ENCODE measurements at places on chromosomes 13 and 19.

GRCh38 chr13:23844132-23844531 is 45.1 kb downstream of the MIPEP start:
- no peak for DNase-seq

DNA sequence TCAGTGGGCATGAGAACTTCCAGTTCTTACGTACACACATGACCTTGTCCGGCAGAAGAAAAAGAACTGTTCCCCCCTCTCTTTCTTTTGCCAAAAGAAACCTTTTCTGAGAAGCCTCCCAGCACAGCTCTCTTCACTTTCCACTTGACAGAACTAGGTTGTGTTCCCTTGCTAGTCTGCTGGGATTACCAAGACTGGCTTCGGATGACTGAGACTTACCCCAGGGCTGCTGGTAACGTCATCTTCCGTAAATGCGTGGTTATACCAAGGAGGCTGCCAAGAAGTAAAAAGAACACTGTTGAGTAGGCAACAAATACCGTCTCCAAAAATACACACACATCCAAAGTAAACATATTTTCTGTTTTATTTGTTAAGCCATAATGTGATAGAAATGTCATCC is 908.2 kb downstream of the EFNB2 start:
- no peak for DNase-seq

- DNase-seq = no peak
These were observed 1189.2 kb downstream of the EFNB2 start for GRCh38 chr13:105346141-105346775.

GRCh38 chr19:2423071-2423914 is 4.1 kb downstream of the TIMM13 start:
- no peak for DNase-seq

DNA sequence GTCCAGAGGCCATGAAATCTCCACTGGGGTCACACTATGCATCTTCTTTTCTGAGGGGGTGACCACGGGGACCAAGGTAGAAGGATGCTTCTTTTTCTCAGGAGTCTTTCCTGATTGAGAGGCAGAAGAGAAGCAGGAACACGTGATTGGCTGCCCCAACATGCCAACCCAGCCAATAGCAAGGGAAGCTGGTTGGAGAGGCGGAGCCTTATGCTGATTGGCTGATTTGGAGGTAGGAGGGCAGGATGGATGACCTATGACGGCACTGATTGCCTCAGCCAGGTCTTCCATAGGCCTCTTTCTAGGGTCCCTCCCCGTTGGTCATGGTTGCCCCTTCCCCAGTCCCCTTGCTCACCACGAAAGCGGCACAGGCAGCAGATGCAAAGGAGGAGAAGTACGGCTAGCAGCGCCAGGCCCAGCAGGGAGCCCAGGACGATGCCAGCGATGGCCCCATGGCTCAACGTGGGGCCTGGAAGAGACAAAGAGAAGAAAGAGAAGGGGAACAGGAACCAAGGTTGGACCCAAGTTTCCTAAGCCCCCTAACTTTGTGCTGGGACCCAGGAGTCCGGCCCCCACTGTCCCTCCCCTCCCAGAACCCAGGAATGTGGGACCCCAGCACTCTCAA is 8.0 kb downstream of the VSIG10L start:
- DNase-seq = no peak

DNA sequence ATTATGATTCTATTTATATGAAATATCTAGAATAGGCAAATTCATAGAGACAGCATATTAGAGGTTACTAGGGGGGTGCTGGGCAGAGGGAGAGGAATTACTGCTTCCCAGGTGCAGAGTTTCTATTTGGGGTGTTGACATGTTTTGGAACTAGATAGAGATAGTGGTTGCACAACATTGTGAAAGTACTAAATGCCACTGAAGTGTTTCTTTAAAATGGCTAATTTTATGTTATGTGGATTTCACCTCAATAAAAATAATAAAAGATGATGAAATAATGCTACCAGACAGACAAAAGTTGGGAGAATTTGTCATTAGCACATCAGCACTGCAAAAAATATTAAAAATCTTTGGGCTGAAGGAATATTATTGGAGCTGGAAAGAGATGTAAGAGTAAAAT is 63.4 kb downstream of the SLC6A16 start:
- DNase-seq = no peak

DNA sequence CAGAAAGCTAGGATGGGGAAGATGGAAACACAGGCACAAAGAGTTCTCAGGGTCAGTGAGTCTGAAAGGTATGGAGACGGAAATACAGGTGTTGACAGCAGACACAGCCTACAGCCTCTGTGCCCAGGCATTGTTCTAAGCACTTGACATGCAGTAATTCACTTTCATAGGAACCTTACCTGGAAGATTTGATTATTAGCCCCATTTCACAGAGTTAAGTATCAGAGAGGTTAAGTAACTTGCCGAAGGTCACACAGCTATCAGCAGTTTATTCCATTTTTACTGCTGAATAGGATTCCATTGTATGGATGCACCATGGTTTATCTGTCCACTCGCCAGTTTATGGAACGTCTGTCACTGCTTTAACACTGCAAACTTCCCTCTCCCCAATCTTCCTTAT is 13.2 kb downstream of the KLK4 start:
- no peak for DNase-seq

DNA sequence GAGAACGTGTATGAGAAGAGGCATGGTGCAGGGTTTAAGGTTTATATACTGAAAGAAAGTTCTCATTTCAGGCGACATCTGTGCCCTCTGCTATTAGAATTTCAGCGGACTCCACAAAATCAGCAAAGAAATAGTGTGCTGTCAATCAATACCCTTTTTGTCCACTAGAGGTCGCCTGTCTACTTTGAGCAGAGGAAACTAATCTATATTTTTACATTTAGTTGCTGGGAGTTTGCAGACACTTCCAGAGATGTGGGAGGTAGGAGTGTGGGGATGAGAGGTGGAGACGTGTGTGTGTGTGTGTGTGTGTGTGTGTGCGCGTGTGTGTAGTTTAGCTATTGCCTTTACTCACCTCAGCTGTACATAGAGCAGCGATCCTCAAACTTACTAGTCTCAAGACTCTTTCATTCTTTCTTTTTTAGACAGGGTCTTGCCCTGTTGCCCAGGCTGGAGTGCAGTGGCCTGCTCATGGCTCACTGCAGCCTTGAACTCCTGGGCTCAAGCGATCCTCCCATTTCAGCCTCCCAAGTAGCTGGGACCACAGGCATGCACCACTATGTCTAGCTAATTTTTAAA is 9.7 kb downstream of the INAFM1 start:
- DNase-seq = no peak

GRCh38 chr19:11115042-11115441 is 25.8 kb downstream of the LDLR start:
- no peak for DNase-seq

DNA sequence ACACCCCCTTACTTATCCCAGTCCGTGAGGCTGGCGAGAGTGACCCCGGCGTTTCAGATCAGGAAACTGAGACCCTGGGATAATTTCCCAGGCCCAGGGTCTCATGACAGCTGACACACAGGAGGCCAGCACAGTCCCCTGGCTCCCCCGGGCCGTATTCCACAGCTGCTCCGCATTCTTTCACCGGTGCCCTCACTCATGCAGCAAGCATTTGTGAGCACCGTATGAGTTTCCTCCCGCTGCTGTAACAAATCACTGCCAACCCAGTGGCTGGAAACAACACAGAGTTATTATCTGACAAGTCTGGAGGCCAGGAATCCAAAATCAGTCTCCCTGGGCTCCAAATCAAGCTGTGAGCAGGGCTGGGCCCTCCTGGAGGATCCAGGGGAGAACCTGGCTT is 21.3 kb downstream of the GADD45B start:
- DNase-seq = no peak

DNA sequence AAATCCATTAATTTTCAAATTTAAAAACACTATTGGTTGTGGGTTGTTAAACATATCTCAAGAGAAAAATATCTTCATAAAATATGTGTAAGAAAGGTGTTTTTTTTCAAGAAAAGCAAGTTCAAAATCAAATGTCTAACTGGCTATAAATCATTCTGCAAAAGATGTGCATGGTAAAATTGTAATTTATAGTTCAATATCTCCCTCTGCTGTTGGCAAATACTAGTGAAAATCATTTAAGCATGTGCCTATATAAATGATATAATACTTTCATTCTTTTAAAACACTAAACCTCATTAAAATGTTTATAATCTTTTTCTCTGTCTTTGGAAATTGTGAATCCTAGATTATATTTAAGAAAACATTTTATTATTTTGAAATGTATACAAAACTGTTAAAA is 17.2 kb upstream of the SLITRK6 start:
- DNase-seq = no peak

DNA sequence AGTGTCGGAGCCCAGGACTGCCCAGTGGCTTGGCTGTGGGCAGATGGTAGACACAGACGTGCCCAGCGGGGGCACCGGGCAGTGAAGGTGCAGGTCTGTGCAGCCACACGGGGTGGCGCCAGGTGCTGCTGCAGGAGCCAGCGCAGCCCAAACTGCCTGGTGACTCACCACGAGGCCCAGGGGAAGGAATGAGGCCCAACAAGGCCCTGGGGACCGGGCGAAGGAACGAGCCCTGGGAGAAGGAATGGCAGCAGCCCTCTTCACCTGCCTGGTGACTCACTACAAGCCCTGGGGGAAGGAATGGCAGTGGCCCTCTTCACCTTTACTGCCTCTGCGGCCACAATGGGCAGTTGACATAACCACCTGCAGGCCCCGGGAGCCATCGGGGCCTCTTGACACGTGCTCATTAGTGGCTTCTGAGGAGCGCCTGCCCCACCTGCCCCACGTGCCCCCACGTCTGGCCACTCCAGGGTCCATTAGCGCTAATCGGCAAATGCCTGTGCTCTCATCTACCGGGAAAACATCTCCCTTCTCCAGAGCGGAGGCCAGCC is 9.3 kb downstream of the MED16 start:
- no peak for DNase-seq

DNA sequence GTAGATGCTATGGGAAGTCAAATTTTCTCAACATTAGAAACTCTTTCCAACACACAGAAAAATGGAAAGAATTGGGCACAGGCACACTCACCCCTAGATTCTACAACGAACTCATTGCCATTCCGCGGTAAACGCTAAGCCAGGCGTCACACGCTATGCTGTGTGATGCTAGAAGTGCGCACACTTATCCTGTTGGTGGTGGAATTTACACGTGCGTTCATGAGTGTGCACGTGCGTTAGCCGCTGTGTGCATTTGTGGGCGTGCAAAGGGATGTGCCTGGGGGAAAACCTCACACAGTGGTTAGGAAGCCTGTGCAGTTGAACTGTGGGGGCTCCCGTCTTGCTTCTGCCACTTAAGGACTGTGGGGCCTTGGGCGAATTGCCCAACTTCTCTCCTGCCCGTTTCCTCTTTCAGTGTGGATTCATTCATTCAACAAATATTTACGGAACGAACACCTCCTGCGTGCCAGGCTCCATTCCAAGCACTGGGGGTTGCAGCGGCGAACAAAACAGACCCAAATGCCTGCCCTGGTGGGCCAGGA is 7.7 kb downstream of the NFILZ start:
- no peak for DNase-seq

GRCh38 chr13:45690636-45691035 is 11.5 kb upstream of the CBY2 start:
- DNase-seq = no peak

- DNase-seq = no peak
These were observed 13.8 kb downstream of the SPINT2 start for GRCh38 chr19:38277969-38278680.
